ENCODE measurements at places on chromosomes 2 and 18.

DNA sequence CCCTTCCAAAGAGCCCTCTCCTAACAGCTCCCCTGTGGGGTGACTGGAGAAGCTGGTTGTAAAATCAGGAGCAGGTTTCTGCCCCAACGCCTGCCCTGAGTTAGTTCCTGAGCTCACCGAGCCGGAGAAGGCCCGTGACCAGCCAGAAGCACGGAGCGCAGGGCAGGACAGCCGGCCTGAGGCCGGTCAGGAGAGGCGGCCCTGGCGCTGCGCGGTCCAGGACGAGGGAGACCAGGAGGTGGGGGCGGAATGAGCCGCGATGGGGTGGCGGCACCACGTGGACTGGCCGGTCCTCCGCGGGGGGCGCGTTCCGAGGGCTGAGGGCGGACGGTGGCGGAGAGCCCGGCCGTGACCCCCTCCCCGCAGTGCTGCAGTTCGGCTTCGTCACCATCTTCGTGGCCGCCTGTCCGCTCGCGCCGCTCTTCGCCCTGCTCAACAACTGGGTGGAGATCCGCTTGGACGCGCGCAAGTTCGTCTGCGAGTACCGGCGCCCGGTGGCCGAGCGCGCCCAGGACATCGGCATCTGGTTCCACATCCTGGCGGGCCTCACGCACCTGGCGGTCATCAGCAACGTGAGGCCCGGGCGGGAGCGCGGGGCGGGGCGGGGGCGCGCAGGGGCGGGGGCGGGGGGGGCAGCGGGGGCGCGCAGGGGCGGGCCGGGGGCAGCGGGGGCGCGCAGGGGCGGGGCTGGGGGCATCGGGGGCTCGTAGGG, 29.0 kb downstream of the ANO7 start:
- no peak for DNase-seq

- DNase-seq, result no peak
Observed at GRCh38 chr18:50454387-50454988, 79.6 kb downstream of the SKA1 start.

DNA sequence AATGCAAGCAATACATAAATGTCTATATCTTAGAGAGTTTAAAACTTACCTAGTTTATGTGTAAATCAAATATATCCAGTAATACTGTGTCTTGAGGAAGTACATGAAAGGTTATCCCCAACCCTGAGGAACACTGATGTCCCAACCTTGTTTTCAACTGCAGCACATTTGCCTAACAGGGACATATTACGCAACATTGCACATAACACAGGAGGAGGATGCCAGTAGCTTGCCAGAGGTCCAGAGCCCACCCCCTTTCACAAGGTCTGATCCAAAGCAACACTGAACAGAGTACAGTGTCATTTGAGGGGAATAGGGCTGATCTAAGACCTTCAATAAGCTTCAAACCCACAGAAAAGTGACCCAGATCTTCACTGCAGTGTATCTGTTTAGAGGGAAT, 678.5 kb downstream of the ARHGAP15 start:
- no peak for DNase-seq

DNA sequence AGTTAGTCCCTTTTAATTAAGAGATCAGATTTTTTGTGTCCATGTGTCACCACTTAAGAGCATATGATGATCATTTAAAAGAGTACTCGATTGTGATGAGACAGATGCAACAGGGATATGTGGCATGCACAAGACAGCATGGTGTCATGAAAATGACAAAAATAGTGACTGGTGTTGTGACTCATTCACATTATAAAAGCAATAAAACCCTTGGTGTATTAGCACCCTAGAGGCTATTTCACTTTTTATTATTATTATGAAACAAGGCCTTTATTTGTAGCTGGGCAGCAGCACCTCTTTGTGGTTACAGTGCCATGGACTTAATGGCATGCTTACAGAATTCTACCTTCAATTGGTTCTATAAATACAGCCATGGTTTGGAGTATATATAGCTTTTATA, 1296.0 kb upstream of the ZEB2 start:
- DNase-seq, result no peak

DNA sequence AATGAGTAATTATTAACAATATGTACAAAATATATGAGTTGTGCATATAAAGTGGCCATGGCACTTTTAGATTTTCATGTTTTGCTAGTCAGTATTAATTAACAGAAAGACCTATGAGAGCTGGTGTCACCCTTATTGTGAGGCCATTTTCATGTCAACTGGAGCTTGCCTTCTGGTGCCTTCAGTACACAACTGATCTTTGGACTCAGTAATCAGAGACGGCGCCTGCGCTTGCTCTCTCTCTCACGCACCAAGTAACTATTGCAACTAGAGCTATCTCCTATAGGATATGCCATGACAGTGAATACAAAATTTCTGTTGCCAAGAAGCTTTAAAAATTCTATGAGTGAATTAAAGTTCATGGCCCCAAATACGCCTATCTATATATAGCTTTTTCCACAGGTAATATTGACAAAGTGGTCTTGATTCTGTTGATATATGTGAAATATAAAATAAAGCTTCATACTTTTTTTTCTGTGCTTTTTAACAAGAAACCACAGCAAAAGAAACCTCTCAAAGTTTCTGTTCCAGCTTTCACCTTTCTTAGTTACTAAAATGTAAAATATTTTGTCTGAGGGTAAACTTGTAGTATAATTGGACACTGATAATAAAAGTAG, 2.9 kb downstream of the SERTAD2 start:
- no peak for DNase-seq

- DNase-seq, result no peak
Observed at GRCh38 chr2:95068256-95068655, 42.7 kb downstream of the MAL start.

DNA sequence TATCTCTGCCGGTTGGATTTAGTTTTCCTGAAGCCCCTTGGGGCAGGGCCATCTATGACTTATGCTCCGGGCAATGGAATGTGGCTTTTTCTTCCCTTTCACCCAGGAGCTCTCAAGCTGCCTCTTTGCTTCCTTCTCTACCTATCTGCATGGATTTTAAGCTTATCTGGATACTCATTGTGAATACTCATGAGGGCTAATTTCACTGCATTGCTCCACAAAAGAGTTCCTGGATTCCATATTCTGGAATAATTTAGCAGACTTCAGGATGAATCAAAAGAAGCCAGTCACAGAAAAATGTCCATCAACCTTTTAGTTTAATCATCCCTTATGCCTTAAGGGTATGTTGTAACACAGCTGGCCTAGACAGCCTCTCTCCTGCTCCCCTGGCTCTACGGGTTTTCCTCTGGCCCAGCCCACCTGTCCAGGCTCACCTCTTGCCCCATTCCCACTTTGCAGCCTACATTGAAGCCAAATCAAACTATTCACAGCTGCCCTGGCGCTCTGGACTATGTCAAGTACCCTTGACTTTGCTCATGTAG, 122.8 kb upstream of the RMDN2 start:
- no peak for DNase-seq

GRCh38 chr2:77512507-77512906, 9.7 kb downstream of the LRRTM4 start:
- no peak for DNase-seq

DNA sequence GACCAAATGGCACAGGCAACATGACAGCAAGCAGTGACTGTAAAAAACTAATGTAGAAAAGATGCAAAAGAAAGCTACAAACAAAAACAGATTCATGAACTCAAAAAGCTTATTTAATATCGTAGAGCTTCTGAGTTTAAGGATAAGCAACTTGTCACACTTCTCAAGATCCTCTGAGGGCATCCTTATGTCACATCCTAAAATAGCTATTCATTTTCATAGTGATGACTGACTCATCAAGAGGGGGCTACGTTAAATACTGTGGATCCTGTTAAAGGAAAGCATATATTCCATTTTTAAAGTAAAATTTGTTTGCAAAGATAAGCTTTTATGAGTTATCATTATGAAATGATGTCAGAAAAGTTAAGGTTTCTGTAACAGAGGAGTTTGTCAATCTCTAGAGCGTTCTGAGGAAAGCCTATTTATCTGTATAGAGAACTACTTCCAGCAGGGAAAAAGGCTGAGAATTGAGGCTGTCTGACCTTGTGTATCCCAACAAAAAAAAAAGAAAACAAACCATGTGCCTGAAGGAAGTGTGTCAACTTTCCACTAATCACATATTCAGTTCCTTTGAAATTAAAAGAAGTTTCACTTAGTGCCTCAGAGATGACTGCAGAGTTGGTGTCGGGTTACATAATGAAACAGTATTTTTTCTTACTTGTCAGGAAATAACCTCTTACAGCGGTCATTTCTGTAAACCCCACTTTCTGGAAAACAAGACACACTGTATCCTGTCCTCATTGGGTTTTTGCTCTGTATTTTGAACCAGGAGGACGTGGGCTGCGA, 115.5 kb downstream of the ESCO1 start:
- no peak for DNase-seq

DNA sequence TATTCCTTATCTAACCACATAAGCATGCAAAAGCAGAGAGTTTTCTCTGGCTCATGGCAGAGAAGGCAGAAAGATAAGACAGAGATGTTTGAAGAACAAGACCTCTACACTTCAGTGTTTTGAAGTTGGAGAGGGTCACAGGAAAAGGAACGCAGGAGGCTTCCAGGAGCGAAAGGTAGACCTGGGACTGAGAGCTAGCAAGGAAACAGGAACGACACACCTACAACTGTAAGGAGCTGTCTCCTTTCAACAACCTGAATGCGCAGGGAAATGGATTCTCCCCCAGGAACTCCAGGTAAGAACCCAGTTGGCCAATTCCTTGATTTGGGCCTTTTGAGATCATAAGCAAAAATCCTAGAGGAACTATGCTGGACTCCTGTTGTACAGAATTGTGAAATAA, 746.6 kb upstream of the DDX18 start:
- DNase-seq, result no peak

DNA sequence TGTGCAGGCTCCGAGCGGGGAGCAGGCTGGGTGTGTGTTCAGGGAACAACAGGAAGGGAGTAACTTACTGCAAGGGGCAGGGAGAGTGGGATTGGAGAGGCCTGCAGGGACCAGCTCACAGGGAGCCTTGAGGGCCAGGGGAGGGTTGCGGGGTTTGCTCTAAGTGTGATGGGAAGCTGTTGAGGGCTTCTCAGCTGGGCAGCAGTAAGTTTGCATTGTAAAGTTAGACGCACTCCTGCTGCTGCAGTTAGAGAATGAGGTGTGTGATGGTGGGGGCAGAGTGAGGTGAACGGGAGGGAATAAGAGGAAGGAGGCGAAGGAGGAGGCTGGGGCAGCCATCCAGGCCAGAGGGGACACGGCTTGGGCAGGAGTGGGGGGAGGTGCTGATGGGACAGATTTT, 53.4 kb downstream of the BOLA3 start:
- no peak for DNase-seq

DNA sequence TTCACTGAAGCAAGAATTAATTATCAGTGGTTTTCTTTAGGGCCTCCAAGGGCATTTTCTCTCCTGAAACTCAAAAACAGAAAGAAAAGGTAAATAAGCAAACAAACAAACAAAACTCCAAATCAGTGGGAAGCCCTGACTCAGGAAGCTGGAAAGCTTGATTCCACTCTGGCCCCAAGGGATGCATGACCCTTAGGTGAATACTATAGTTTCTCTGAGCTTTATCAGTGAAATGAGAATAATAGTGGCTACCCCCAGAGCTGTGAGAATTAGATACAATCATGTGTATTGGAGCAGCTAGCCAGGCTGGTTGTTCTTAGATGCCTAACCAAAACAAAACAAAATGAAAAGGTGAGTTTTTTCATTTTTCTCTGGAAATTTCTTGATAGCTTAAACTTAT, 585.1 kb downstream of the CNTNAP5 start:
- no peak for DNase-seq

- no peak for DNase-seq
Observed at GRCh38 chr2:19367326-19367725, 8.9 kb upstream of the OSR1 start.

GRCh38 chr2:196389670-196390069, 218.3 kb upstream of the STK17B start:
- no peak for DNase-seq

GRCh38 chr2:40439473-40439872, 12.4 kb downstream of the SLC8A1 start:
- DNase-seq, result no peak

DNA sequence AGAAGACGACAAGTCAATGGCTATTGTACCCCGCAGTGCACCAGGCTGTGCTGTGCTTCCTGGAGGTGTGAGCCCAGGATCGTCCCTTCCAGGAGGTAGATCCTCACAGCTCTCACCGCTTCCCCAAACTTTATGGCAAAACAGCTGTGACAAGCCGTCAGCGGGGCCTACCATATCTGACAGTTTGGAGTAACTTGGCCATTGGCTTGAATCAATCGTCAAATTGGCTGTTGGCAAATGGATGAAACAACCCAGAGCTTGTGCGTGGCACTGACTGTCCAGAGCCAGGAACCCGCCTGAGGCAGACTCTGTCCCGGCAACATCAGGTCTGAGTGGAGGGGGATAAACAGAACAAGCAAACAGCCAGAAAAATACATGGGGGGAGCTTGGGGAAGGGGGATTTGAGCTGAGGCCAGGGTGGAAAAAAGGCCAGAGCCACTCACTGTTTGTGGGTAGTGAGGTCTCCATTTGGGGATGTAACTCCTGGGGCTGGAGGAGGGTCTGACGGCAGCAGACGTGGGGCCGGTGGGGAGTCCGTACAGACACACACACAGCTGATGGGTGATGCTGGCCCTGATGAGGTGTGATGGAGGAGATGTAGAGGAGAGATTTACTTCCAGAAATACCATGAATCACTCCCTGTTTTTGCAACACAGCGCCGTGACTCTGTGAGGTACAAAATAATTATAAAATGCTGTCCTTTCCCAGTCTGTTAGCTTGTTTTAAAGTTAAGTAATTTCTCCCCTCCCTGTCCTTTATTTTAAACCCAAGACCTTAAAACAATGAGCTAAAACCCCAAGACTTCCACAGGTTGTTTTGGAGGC, 174.8 kb downstream of the TWIST2 start:
- DNase-seq, result no peak

DNA sequence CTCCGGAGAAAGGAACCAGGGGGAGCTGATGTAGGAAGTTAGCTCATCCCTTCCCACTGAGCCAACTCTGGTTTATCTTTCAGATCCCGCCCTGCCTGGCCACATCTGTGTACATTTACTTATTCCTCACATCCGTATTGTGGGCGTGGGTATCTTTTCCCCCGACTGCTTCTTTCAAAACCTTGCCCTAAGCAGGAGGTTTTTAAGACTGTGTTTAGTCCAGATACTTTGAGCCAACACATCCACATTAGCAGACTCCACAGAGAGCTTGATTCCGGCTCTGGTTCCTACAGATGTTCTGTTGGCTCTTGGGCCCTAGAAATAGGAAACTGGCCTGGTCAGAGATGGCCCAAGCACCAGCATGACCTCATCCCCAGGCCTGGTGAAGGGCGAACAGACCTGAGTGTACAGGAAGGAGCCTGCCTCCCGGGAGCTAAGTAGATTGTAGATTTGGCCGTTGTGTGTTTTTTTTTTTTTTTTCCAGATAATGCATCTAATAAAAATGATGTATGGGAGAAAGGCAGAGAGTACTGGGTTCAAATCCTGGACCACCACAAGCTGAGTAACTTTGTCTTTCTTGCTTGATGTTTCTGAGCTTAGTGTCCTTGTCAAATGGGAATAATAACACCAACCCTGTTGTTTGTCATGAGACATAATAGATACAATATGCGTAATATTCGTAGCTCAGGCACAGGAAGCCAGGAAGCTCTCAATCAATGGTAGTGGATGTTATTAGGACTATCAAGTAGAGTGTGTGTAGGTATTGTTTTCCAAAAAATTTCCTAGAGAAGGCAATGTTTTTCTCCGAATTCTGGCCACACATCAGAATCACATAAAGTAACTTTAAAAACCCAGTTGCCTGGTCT, 92.3 kb downstream of the PRKCE start:
- DNase-seq, result no peak

GRCh38 chr2:162062559-162062958, 11.5 kb downstream of the DPP4 start:
- DNase-seq, result no peak

GRCh38 chr2:148350199-148350598, 294.4 kb upstream of the EPC2 start:
- DNase-seq, result no peak

- no peak for DNase-seq
Observed at GRCh38 chr2:235903782-235904584, 264.2 kb downstream of the GBX2 start.
